Gastrocnemius medialis (tissue), 4 donors: ENCODE measurements at places on chromosomes 11 and 22. TPM values are rescaled to one million over a fixed set of nuclear protein-coding genes. Genes with fewer than 3 reads are reported as not detected.

C11orf52 gene
- total RNA-seq = 23.8 TPM

GNAZ gene
- total RNA-seq = 2.9 TPM

GSTT2B gene
- total RNA-seq = 7.2 TPM

LYVE1 gene
- total RNA-seq = 12.1 TPM

RAB39A gene
- 0.22 TPM for total RNA-seq

GTSE1 gene
- total RNA-seq = not detected

VSIG2 gene
- not detected for total RNA-seq

PPFIA1 gene
- 43.3 TPM for total RNA-seq

DNA sequence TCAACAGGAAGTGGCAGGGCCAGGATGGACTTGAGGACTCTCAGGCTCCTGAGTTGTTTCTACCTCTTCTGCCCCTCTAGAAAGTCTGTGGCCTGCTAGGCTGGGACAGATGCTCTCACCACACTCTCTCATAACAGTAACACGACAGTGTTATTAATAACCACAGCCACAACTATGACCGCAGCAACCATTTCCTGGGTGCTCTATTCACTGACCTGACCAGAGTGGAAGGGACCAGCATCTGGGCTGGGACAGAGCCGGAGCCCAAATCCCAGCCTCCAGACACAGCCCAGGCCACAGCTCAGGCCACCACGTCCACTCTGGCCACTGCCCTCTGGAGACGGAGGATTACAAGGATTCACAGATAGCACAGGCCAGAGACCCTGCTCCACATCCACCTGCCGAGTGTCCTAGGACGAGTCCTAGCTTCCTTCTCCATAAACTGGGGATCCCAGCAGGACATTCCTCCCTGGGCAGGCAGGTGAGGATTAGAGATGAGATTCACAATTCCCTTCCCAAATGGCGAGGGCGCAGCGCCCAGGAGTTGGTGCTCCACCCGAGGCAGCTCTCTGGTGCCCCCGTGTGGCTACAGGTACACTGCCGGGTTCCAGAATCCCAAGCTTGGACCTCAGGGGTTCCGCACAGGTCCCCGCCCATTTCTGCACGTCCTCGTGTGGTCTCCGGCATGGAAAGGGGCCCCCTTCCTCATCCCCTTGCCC is 7.1 kb downstream of the PNPLA5 start:
- DNase-seq = peak; percentile 27

DNA sequence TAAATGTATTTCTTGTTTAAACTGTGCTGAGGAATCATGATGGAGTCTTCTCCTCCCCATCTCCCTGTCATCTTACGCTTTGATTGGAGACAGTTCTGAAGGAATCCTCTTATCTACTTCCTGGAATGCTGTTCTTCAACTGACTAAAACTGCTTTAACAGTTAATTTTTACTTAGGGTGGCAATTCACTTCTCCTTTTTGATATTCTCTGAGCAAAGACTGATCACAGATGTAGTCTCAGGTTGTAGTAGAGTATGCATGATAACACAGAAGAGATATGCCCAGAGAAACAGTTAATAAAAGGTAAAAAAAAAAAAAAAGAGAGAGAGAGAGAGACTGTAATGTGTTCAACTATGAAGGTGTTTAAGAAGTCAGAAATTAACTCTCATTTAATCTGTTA is 1.4 kb upstream of the CASP5 start:
- DNase-seq = no peak

DNA sequence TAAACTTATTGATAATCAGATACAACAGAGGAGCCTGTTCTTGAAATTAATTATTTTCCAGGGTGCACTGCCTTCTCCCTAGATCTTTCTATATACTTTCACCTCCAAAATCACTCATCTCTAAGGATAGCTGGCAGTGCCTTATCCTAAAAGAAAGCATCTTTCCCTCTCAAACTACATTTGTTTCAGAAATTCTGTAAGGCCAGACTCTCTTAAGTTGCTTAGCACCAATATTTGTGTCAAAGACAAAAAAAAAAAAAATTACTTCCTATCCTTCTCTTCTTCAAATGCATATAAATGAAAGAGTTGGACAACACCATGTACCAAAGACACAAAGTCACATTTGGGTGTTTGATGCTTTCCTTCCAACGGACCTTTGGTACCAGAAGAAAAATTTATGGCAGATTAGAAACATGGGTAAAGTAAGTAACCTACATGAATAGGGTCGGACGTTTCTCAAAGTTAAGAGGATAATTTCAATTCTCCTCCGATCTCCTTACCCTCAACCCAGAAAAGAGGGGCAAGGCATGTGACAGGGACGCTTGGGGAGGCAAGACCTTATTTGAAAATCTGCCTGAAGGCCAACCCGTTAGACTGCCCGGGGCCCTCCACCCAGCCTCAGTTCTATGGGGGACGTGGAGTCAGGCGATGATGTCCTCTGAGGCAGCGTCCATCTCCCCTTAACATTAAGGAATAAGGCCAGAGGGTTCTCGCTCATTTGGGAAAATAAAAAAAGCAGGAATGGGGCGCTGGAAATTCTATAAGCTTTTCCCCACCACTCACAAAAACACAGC is 66.3 kb downstream of the ETS1 start:
- no peak for DNase-seq

DNA sequence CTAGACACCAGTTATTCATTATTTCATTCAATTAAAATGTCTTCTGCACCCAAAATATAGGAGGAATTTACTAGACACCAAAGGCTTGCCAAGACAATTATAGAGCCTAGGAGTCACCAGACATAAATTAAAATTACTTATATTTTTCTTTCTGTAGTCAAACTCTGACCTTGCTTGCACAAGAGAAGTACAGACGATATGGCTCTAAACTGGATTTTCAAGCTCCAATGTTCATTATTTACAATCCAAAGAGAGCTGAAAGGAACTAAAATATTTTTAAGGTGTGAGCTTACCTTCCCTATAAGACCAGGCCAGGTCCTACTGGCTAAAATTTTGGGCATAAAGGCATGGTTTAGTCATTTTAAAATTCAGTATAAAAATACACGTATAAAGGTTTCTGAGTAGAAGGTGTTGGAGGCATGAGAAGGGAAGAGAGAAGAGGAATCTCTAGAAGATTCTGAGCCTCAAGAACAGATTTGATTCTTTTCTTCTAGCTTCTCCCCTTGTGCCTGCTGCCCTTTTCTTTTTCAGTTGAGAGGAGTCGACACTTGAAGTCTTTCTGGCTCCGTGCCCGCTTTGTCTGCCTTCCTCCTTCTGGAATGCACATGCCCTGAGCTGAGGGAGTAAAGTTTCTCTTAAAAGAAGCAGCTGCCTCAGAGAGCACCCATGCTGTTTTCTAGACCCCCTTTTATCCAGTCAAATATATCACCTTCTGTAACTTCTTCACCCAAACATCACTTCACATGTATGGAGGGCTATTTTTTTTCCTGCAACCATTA is 13.5 kb downstream of the C11orf97 start:
- peak; percentile 29 for DNase-seq

- peak; percentile 65 for DNase-seq
These were observed 47.8 kb downstream of the DBX1 start for GRCh38 chr11:20112291-20113148.

- DNase-seq = no peak
These were observed 6.0 kb downstream of the CBX6 start for GRCh38 chr22:38866024-38866398.

- no peak for DNase-seq
These were observed 25.3 kb downstream of the UEVLD start for GRCh38 chr11:18563090-18563730.

DNA sequence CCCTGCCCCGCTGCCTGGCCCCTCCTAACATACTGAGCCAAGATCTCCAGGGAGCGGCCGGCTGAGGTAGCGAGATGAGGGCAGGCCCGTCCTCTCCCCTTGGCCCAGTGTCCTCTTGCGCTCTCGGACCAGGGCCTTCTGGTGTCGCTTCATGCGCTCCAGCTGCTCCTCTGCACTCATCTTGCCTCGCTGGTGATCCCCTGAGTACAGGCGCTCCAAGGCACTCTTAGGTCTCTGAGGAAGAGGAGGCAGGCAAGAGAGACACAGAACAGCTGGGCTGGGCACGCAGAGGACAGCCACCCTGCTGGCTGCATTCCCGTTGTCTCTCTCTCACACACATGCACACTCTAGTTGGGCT is 50.6 kb downstream of the C11orf58 start:
- no peak for DNase-seq

DNA sequence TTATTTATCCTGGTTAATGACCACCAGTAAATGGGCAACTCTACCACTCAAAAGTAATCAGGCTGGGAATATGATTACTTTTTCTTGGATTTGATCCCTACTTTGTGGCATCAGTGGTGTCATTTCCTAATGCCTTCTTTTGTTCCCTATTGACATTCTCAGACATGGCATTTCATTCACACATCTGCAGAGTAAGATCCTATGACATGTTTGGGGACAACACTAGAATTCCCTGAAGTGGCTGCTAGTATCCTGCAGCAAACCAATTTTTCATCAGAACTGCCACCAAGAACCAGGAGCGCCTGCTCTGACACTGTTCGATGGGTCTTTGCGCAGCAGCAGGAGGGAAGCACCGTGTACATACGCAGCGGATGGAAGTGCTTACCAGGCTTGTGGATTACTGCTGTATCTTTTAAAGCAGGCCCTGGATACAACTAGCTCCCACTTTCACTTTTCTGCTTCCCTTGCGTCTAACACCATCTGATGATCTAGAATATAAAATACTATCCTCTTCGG is 97.7 kb downstream of the LARGE2 start:
- DNase-seq = no peak

- no peak for DNase-seq
These were observed 875 bp downstream of the TCP11L1 start for GRCh38 chr11:33040033-33040861.

DNA sequence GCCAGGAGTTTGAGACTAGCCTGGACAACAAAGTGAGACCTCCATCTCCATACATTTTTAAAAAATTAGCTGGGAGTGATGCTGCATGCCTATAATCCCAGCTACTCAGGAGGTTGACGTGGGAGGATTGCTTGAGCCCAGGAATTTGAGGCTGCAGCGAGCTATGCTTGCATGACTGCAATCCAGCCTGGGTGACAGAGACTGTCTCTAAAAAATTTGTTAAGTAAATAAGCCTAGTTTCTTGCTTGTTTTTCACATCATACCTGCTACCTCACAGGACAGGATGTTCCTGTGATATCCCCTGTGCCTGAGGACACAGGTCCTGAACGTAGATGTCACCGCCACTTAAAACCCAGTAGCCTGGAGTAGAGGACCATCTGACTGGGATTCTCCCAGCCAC is 348.6 kb downstream of the MN1 start:
- DNase-seq = no peak

- no peak for DNase-seq
These were observed 103.0 kb downstream of the SPATA19 start for GRCh38 chr11:133742353-133742752.

DNA sequence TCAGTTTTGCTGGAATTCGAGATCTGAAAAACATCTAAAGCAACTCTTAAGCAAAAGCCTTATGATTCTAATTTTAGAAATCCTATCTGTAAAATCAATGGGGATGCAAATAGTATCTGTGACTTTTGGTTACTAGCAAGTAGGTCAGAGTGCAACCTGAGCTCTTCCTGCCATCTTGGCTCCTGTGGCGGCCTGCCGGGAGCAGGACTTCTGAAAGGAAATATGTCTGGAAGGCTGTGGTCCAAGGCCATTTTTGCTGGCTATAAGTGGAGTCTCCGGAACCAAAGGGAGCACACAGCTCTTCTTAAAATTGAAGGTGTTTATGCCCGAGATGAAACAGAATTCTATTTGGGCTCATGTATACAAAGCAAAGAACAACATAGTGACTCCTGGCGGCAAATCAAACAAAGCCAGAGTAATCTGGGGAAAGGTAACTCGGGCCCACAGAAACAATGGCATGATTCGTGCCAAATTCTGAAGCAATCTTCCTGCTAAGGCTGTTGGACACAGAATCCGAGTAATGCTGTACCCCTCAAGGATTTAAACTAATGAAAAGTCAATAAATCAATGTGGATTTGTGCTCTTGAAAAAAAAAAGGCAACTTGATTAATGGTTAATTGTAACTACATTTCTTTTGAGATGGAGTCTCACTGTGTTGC is 1.7 kb downstream of the SAMM50 start:
- DNase-seq = peak; percentile 69

GRCh38 chr11:77197626-77198320 is 69.7 kb downstream of the MYO7A start:
- peak; percentile 6 for DNase-seq

- DNase-seq = no peak
These were observed at the start of gene GP1BB for GRCh38 chr22:19723232-19723982. Gene GP1BB, plus strand, starts transcription at chr22:19723539. Its CDS starts 31 bp downstream, at chr22:19723570.

- no peak for DNase-seq
These were observed 56.5 kb downstream of the NAT10 start for GRCh38 chr11:34161812-34162492.

GRCh38 chr22:36155702-36156101 is 4.9 kb downstream of the APOL3 start:
- peak; percentile 53 for DNase-seq

DNA sequence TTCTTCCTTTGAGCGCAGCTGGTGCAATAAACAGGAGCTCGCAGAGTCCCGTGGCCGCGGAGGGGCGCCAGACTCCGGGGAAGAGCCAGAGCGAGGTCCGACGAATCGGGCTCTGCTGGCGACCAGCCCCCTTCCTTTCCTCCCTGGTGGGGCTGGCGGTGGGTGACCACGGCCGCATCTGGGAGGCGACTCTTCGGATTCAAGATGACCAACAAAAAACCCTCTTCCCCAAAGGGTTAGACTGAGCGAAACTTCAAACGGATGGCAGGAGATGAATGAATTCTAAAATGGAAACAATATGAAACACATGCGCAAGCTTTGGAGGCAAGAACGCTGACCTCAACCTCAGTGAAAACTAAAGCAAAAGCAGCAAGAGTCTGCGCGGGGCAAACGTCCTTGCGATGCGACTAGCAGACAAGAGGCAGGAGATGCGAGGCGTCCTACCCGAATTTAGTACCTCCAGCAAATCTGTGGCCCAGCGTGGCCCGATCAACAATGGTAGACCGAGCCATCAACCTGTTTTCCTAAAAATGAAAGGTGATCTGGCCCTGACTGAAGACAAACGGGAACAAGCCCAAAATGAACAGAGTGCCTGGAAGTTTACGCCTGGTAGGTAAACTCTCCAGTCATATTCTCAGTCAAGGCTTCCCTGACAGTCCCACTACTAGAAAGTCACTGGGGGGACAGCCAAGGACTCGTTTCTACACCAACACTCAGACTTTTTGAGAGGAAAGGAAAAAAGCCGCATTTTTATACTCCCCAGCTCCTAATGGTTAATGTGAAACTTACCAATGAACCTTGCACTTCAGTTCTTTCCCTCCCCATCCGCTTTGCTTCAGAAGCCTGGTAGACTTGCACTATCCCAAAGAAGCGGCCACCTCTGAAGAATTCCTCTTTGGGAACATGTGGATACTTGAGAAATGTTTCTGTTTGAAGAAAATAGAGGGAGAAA is 11.6 kb downstream of the MMP3 start:
- peak; percentile 28 for DNase-seq

- DNase-seq = no peak
These were observed 72.6 kb upstream of the CADM1 start for GRCh38 chr11:115576606-115577380.

GRCh38 chr22:27247701-27248434 is 553.7 kb downstream of the MN1 start:
- no peak for DNase-seq

- DNase-seq = no peak
These were observed 142.8 kb upstream of the MTNR1B start for GRCh38 chr11:92826603-92827002.

GRCh38 chr11:128716661-128717210 is 22.9 kb downstream of the FLI1 start:
- no peak for DNase-seq

GRCh38 chr11:129251067-129251466 is 58.9 kb upstream of the ARHGAP32 start:
- no peak for DNase-seq
